Right lung (tissue), 10 donors: ENCODE measurements at places on chromosomes 11 and 22.

DNA sequence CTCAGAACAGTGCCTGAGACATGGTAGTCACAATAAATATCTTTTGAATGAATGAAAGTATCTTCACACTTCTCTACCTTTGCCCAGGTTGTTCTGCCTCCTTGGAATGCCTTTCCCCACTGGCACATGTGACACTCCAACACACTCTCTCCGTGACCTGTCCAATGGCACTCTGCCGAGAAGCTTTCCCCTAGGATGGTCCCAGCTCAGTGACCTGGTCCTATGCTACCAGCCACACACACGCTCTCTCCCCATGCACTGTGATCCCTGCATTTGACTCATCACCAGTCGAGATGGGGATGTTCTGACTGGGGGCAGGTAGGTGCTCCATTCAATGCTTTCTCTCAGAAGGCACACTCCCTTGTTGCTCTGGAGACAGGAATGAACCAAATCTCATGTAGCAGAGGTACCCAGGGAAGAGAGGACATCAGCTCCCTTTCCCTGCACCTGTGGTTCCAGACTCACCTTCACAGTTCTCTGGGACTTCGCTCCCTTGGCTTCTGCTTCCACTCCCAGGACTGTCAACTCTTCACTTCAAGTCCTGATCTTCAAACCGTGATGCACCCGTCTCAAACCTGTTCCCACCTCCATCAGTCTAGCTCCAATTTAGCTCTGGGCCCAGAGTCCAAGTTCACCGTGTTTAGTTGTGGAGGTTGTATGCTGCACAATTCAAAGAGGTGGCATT lies 30.7 kb upstream of the LMO1 start:
- DNase-seq, result no peak

DNA sequence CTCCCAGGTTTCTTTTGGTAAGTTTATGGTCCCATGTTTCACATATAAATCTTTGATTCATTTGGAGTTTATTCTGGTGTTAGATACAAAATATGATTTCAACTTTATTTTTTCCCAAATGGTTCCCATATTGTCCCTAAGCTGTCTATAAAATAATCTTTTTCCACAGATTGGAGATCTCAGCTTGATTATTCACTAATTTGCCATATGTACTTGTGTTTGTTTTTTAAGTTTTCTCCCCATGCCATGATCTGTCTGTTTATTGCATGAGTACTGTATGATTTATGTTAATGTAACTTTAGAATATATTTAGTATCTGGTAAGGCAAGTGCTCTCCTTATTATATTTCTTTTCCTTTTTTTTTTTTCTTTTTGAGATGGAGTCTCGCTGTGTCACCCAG lies 19.9 kb upstream of the CLMP start:
- no peak for DNase-seq

DNA sequence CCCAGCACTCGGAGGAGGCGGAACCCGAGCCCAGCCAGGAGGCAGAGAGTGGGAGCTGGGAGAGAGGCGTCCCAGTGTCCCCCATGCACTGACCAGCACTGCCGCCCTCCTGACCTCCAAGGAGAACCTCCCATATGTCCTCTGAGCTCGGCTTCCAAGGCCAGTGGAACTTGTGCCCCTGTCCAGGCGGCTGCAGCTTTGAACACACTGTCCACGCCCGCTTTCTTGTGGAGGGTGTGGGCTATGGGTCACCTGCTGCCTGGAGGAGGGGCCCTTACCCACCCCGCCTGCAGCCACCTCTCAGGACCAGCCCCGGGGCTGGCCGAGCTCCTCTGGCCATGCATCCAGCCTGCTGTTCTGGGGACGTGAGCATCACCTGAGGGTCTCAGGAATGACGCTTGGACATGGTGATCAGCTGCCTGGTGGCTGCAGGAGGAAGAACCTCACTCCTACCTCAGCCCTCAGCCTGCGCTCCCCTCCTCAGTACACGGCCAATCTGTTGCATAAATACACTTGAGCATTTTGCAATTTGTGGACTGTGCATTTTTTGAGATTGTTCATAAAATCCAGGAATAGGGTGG lies 22.2 kb upstream of the MUC5B start:
- DNase-seq, result no peak

DNA sequence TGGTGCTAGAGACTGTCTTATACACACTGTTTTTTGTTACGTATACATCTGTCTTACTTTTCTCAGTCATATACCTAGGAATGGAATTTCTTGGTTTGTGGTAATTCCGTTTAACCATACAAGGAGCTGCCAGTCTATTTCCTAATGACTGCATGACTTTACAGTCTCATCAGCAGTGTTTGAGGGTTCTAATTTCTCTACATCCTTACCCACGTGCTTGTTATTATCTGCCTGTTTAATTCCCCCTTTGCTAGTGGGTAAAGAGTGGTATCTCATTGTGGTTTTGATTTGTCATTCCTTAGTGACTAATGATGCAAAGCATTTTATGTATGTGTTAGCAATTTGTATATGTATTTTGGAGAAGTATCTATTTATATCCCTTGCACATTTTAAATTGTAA lies 1008.0 kb downstream of the FAM181B start:
- DNase-seq, result no peak

DNA sequence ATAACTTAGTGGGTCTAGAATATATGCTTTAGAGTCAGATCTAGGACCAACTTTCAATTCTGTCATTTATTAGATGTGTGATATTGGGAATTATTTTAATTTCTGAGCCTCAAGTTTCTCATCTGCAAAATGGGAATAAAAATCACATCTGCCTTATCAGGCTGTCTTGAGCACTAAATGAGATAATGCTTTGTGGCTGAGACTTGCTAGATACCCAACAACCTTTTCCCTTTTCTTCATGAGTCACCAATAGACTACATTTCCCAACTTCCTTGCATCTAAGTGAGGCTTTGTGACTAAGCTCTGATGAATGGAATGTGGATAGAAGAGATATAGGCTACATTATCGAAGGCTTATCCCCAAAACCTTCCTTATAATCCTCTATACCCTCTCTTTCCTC lies 220.7 kb upstream of the SESN3 start:
- DNase-seq, result no peak
